ENCODE measurements at places on chromosomes 13 and 19.

GRCh38 chr13:32022311-32022710 lies 9.3 kb upstream of the FRY start:
- no peak for DNase-seq

- peak; percentile 29 for DNase-seq
These were observed 61.2 kb downstream of the WASF3 start for GRCh38 chr13:26618726-26619125.

- no peak for DNase-seq
These were observed 2771.0 kb upstream of the PCDH20 start for GRCh38 chr13:64186503-64187250.

DNA sequence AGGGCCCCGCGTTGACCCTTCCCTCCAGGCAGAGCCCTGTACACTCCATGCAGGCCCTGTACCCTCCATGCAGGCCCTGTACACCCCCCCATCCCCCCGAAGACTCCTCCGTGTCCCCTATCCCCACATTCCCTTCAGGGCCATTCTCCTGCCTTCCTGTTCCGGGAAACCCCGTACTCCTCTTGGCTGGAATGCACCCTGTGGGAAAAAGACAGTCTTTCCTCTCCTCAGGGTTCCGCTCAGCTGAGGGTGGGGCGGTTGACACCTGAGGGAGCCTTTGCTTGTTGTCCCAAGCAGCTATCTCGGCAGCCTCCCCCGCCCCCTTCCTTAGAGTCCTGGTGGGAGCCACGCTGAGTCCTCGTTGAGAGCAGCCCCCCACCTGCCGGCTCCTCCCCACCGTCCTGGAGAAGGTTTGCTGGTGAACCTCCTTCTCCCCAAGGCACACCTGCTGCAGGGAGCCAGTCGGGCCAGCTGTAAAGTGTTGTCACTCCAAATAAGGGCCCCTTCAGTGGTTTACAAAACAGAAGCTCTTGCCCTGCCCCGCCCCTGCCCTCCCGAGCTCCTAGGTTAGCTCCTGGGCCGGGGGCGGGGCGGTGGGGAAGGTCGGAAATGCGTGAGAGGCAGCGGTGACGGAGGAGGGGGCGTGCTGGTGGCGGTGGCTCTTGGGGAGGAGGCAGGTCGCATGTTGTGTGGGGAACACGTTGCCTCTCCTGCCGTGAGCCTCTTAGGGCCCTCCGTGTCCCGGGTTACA lies 1.5 kb downstream of the GNA11 start:
- DNase-seq = no peak

GRCh38 chr13:50286324-50286723 lies 271.1 kb downstream of the KCNRG start:
- no peak for DNase-seq

GRCh38 chr13:97214921-97215320 lies 7.2 kb upstream of the MBNL2 start:
- no peak for DNase-seq

DNA sequence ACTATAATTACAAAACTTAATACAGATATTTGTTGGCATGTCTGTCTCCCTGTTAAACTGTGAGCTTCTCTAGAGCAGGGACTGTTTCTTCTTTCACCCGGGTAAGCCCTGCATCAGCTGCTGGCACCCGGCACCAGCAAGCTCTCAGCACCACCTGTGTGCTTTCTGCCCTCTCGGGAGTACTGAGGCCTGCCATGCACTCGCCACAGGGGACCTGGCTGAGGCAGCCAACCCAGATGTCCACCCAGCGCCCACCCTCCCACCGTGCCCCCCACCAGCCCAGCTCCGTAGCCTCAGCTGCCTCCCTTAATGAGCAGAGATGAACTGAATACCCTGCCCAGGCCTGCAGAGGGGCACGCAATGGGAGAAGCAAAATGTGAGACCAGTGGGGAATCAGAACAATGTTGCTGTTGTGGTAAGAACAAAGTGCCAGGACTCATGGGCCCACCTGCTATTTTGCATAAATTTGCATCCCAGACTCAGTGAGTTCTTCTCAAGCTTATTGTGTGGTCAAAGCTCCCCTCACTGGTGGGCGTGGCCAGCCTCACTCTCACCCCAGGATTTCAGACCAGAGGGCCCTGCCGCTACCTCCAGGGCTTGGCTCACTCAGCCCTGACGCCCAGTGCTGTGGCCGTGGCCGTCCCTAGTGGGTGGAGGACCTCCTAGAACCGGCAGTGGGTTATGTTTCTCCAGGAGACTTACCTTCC lies 14.6 kb upstream of the SERPINE3 start:
- DNase-seq = no peak

GRCh38 chr13:78876915-78877549 lies 218.1 kb upstream of the OBI1 start:
- no peak for DNase-seq

- DNase-seq = no peak
These were observed at the start of gene ANKLE1 for GRCh38 chr19:17281391-17282304. Gene ANKLE1 (plus strand): TSS chr19:17281901. CDS start chr19:17281921, 20 bp downstream.

GRCh38 chr19:43699506-43700394 lies 16.1 kb upstream of the IRGC start:
- DNase-seq = no peak

DNA sequence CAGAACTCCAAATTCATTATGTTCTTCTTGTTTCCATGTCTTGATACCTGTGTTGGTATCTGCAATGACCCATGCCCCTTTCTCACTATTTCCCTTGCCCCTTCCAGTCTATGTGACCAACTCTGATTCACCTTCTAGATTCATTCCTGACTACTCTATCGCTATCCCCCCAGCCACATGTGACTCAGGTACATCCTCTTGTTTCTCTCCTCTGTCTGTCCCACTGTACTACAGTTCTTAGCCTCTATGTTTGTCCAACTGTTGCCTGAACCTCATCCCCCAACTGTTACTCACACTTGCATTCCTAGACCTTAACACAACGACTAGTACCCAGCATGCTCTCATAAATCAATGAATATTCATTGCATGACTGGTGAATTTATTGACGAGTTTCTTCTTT lies 10.0 kb upstream of the FLT3 start:
- DNase-seq = no peak
